D721Med (cell line): ENCODE measurements at places on chromosomes 3 and 15.

DNA sequence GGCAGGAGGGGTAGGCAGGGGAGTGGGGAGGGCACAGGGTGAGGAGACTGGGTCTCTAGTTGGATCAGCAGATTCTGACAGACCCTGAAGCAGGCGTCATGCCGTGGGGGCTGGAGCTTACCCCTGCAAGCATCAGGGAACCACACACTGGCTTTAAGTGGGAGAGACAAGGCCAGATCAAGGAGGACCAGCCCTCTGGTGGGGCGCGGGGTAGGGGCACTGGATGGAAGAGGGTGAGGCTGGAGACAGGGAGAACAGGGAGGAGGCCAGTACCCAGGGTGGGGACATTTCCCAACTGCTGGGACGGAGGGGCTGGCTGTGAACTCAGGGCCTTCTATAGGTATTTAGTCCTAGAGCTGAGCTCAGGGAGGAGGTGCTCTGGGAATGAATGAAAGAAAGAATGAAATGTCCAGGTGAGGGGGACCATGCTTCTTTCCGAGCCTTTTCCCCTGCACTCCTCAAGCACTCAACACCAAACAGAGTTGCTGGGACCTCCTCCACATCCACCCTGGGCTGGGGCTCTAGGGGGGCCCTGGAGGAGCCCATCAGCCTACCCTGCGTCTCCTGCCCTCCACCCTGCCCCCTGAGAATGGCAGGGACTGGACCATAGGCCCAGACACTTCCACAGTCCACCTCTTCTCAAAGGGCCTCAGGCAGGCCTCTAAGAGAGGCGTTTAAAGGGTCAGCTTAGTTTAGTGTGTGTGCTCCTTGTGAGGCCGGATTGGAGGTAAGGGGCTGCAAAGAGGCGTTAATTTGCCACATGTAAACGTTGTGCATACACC lies 49.0 kb upstream of the FGD5 start:
- DNase-seq, result no peak

GRCh38 chr15:31563421-31563820 lies 236.8 kb downstream of the KLF13 start:
- DNase-seq, result no peak

DNA sequence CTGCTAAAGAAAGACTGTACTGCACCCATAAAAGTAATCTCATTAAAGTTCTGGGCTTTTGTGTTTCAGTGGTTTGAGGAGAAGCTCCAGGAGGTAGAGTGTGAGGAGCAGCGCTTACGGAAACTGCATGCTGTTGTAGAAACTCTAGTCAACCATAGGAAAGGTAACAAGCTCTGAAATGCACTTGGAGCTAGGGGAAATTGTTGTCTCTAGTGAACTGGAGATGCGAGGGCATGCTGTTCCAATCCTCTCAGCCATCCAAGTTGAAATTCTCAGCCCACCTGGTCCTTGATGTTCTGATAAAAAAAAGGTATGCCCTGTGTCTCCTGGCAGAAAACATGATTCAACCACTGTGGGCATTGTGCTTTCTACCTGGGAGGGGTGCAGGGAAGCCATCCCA lies 21.4 kb upstream of the SNX22 start:
- no peak for DNase-seq

DNA sequence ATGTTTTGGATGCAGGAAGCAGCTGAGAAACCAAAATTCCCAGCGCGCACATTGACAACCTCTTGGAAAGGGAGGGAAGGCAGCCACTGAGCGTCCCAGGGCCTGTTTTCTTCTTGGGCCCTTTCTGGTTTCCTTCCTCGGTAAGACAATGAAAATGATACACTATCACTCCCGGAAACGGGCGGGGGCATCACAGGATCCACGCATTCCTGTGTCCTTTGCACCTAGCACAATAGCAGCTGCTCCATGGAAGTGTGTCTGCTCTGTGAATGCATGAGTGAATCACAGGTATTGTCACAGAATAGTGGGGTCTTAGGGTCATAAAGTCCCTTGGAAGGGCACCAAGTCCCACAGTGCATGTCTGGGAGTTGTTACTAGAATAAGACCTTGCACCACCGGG lies 6.3 kb upstream of the ITPKA start:
- DNase-seq, result no peak

GRCh38 chr3:171792531-171792930 lies 17.8 kb downstream of the PLD1 start:
- no peak for DNase-seq

GRCh38 chr3:41148901-41149300 lies 50.4 kb upstream of the CTNNB1 start:
- DNase-seq, result no peak

DNA sequence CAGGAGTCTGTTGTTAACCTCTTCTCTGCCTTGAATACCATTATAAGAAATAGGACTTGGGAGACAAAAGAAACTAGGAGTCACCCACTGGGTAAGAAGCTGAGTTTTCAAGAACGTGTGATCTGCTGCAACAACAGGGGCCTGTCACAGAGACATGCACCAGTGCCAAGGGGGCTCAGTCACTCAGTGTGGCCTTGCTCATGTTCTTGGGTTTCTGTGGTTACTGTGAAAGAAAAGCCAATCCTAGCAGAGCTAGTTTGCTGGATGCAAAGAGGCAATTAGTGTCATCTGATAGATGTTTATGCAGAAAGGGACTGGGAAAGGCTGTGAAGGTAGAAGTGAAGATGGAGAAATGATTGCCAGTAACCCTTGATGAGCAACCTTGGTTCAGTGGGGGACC lies 126.3 kb downstream of the IQCH start:
- DNase-seq, result no peak

GRCh38 chr15:81809543-81809942 lies 236.3 kb downstream of the MEX3B start:
- DNase-seq, result no peak

DNA sequence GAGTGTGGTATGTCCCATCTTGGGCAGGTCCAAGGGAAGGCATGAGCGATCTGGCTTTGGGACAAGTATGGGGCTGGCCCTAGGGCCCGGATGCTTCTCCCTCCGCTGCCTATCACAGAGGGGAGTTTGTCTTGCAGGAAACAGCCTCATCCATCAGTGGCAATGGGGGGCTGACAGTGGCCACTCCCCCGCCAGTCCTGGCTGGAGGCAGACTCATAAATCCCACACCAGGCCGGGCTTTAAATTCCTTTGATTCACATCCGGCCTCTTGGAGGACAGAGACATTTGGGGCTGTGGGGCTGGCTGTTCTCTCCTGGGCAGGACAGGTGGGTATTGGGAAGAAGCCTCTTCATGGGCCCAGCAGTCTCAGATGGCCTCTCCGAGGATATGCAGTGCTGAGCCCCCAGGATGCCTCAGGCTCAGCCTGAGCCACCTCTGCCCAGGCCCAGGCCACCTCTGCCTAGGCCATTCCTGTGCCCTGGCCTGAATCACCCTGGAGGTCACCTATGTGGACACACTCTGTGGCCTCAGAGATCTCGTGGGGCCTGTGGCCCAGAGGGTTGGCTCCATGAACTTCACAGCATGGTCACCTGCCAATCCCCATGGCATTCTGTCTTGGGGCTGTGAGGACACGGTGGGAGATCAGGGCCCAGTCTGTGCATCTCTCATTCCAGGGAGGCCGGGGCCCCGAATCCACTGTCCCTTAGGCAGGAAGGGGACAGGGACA lies 84.2 kb upstream of the GOLGA6L4 start:
- DNase-seq, result no peak

DNA sequence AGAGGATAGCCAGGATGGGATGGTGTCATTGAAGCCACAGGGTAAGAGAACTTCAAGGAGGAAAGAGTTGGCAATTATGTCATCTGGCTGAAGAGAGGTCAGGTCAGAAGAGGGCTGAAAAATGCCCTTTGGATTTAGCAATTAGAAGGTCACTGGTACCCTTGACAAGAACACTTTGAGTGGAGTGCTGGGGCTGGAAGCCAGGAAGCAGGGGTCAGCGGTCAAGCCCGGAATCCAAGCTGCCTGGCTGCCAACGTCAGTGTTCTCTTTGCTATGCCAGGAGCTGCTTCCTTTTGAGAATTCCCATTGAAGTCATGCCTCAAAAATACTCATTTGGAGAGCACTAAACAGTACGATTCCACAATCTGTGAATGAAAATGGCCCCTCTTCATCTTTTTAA lies 386.5 kb downstream of the SHQ1 start:
- DNase-seq, result no peak

DNA sequence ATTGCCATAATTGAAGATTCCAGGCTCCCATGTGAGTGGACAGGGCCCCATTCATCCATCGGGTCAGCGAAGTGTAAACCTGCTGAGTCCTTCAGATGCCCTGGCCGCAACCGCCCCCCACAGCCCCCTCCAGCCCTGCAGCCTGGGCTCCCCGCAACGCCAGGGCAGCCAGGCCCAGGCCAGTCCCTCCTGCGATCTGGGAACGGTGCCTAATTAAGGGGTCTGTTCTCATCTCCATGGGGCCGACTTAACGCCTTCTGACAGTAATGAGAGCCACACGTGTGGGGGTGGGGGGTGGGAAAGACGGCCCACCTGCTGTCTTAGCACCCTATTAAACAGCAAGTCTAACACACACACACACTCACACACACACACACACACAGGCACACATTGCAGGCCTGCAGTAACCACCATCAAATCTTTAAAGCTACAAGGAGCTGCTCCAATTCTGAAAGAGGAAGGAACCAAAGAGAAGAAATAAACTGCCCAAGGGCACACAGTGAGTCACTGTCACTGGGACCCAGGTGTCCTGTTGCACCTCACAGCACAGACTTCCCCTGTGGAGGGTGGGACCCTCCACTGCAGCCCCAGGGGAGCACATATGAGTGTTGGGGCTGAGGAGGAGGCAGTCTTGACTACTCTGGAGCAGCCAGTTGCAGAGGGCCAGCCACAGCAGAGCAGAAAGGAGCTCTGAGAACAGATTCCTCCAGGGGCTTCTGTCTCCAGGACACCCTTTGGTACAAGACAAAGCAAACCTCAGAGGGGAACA lies 31.8 kb upstream of the HES1 start:
- no peak for DNase-seq
